Panc1 (cell line): ENCODE measurements at places on chromosomes 6 and 20. TPM values are rescaled to one million over a fixed set of nuclear protein-coding genes. Genes with fewer than 3 reads are reported as not detected.

Gene ZNF165
- 4.2 TPM for total RNA-seq

Gene MYCT1
- total RNA-seq: not detected

Gene C6orf163
- total RNA-seq: 1.3 TPM

Gene PRPH2
- total RNA-seq: not detected

Gene HSPA12B
- total RNA-seq: 0.21 TPM

Gene CCDC170
- total RNA-seq: not detected

DNA sequence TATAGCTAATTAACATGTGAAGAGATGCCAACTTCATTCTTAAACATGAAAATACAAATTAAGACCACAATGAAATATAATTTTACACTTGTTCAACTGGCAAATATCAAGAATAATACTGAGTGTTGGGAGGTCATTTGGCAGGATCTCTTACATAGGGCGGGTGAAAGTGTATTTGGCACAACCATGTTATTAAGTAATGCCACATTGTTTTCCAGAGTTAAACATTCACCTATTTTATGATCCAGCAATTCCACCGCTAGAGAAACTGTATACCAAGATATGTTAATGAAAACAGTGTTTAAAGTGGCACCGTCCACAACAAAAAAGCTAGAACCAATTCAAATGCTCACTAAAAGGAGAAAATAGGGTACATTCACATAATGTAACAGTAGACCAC, 14.1 kb downstream of the MOCS1 start:
- no peak for DNase-seq

DNA sequence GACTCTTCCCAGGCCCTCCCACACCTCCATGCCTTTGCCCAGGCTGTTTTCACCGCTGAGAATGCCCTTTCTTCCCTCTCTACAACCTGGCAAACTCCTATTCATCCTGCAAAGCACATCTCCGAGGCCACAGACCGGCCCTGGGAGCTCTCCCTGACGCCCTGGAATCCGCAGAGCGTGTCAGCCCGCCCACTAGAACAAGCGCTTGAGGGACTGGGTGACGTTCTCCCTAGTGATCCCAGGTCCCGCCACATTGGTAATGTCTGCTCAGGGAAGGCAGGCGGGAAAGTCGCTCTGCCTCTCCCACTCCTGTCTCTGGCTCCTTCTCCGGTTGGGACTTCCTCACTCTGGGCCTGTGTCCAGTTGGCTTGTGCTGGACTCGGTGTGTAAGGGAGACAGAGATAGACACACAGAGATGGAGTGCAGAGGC, 61.6 kb downstream of the SRC start:
- DNase-seq: no peak

GRCh38 chr6:110255211-110255750, 75.1 kb downstream of the CDC40 start:
- no peak for DNase-seq

GRCh38 chr6:160085713-160086505, 35.7 kb upstream of the SLC22A1 start:
- DNase-seq: no peak

DNA sequence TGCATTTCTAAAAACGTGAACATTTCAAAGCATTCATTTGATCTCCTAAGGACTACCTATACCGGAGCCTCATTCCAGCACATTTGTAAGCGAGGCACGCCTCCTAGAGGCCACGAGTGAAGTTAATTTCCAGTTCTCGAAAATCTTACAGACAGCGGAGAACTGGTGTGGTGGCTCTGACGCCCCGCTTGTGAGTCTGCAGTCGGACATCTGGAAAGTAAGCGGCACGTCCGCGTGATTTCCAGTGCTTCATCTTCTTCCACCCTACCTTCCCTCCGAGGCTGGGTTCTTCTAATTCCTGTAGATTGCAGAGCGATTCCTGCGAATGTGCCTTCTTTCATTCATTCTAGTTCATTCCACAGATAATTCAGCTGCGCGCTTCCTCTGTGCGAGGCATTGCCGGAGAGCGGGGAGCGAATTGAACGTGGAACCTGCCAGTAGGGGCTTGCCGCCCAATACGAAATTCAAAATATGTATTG, 810 bp upstream of the PRIM2 start:
- peak; percentile 92 for DNase-seq

- no peak for DNase-seq
These were observed 189.4 kb upstream of the RREB1 start for GRCh38 chr6:6918216-6918983.

GRCh38 chr6:109236115-109237076, 141.1 kb downstream of the CEP57L1 start:
- no peak for DNase-seq

- peak; percentile 86 for DNase-seq
These were observed 142.0 kb upstream of the ZNF217 start for GRCh38 chr20:53735536-53736050.

DNA sequence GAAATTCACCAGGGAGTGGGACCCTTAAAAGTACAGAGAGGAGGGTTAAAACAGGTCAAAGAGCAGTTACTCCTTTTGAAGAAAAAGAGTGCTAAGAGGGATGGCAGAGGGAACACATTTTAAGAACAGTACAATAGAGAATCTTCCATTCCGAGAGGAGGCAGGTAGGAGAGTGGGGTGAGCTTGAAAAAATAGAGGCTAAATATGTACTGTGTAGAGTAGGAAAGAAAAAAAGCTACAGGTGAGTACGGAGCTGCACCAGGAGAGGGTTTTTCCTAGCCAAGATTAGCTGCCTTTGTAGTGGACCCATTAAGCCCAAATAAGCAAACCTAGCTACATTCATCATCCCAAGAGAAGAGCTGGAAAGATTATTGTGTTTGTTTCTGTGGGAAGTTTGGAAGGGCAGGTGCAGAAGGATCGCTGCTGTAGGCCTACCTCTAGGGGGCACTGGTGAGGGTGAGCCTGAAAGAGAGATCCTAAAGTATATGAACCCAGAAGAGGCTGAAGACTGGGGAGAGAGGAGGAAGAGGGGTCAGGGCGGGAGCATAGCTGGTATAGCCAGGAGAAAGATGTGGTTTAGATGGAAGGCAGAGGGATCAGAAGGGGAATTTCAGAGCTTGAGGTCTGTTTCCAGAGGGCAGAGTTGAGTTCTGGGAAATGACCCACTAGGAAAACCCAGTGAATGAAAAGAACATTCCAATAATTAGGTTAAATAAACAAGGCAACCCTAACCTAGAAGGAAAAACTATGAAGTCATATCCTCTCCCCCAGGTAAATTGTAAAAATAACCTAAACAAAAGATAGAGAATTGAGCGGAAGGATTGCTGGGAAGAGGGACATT, 50.2 kb upstream of the HINT3 start:
- DNase-seq: peak; percentile 38

DNA sequence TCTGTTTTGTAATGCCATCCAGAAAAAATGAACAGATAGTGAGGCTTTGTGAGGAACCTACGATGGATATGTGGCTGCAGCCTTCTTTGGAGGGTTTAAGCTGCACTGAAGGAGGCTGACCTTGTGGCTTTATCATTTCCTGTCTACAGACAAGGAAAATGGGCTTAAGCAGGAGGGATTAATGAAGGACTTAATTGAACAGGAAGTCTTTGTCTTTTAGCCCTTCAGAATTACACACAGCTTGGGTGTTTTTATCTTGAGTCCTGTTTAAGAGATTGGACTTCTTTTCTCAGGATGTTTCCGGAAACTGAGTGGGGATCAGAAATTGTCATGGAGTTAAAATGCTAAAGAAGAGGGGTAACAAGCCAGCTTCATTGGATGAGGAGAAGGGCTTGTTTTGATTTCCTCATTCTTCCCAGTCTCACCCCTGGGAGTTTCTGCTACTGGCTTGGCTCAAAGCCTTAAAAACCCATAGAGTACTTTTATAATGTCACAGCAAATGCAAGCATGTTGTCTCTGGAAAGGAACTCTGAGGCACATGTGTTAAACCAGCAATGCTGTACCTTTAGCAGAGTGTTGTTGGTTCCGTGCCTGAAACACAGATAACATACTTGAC, 193.6 kb downstream of the JARID2 start:
- no peak for DNase-seq

DNA sequence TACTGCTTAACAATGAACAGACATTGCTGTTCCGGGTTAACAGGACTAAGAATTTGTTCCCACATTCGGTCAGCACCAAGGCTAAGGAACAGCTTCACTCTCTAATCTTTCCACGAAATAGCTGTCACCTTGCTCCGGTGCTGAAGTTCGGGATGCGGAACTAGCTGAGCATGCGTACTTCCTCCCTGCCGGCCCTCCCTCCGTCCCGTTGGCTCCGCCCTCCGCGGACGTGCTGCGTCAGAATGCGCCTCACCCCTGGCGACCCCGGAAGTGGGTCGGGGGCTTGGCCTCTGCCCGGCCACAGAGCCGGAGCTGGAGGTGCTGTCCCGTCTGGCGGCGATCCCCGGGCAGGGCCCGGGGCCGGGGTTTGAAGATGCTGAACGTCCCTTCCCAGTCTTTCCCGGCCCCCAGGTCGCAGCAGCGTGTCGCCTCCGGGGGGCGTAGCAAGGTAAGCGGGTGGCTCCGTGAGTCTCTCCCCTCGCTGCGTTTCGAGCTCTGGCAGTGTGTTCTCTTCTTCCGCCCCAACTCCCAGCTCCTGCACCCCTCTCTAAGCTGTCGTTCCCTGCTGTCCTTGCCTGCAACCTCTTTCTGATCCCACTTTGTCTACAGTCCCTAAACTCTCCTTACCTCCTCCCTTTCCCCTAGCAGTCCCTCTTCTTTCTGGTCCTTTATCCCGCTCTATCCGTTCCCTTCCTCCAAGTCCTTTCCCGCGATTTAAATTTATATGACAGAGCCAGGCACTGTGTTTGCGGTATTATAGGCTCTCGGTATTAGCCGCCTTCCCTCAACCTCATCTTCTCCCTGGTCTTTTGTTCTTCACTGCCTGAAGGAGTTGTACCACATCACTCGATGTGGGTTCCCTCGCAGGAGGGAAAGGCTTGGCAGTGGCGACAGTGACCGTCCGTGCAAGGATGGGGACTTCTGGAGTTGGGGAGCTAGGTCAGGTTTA, at the start of gene CYB5R4:
TSS of gene CYB5R4 (plus strand) at position 280 of the 949 bp plus-strand sequence. CDS start at position 374, 94 bp downstream.
- peak; percentile 88 for DNase-seq

GRCh38 chr6:152750694-152751093, at the start of gene VIP:
VIP (plus strand) TSS chr6:152750797; CDS start chr6:152752178, 1,381 bp downstream.
- DNase-seq: no peak

DNA sequence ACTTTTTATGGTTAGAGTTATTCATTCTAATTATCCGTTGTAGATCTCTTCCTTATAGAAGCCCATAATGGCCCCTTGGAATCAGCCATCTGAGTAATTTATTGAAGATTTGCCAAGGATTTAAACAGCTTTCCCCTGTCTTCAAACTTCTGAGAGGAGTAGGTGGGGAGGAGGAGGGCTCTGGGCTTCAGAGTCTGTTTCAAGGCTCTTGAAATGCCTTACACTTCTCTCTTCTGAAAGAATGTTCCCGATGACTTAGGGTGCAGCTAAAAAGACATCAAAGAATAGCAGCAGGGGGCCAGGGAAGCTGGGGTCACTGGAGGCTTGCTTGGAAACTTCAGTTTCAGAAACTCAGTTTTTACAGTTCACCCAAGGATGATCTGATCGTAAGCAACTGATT, 165.3 kb downstream of the ZDHHC14 start:
- no peak for DNase-seq

- no peak for DNase-seq
These were observed 132.9 kb upstream of the THBS2 start for GRCh38 chr6:169386411-169387057.

DNA sequence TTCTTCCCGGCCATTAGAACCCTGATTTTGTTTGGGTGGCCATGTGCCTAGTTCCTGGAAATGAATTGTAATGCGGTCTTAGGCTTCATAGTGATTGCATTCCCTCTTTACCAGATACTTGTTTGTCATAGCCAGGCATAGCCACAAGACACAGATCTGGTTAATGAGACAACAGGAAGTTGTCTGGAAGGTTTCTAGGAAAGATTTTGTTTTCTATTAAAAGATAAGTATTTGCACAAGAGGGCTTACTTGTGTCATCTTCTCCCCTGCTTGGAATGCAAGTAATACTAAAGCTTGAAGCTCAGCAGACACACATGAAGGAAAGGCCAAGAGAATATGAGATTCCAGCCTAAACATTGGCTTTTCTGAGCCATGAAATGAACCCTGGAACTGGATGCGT, 12.9 kb downstream of the FARS2 start:
- DNase-seq: no peak

DNA sequence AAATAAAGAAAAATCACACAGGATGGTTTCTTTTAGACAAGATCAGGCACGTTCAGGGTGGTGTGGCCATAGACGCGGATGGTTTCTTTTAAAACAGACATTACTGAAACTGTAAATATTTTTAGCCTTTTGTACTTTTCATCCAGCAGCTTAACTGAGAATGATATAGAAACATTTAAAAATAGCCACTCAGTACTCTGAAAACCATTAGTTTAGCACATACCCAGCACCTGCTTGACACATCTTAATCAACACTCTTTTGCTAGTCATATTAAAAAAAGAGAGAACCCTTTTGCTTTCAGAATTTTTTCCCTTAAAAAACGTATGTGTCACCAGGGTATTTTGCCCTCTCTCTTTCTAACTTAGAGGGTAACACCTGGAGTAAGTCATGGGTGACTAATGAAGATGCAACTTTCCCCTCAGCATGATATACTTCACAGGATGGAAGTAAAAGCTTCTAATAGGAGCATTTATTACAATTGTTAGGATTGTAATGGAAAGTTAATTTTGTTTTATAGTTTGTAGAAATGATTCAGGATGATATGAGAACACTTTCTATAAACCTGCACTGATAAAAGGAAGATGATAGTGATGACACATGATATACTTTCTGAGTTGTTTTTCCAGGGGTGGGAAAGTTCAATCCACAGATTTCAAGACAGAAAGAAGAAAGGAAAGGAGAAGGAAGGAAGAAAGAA, 45.2 kb downstream of the BACH2 start:
- DNase-seq: no peak

- DNase-seq: peak; percentile 50
These were observed 29.2 kb upstream of the EXOC2 start for GRCh38 chr6:722077-722524.

DNA sequence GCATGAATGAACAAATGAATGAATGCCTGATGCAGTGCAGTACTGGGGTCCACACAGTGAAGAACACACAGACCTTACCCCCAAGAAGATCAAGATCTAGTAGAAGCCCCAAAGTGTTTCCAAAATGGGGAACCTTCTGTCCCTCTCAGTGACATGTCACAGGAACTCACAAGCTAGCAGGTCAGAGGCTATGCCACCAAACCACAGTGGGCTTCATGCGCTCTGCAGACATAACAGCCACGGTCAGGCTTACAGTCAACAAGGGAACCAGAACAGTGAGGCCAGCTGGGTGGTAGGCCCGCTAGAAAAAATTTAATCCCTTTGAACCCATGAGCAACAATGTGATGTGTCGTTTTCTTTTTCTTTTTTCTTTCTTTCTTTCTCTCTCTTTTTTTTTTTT, 20.2 kb upstream of the ARFGEF2 start:
- no peak for DNase-seq
